ENCODE measurements at places on chromosomes 1 and 21.

DNA sequence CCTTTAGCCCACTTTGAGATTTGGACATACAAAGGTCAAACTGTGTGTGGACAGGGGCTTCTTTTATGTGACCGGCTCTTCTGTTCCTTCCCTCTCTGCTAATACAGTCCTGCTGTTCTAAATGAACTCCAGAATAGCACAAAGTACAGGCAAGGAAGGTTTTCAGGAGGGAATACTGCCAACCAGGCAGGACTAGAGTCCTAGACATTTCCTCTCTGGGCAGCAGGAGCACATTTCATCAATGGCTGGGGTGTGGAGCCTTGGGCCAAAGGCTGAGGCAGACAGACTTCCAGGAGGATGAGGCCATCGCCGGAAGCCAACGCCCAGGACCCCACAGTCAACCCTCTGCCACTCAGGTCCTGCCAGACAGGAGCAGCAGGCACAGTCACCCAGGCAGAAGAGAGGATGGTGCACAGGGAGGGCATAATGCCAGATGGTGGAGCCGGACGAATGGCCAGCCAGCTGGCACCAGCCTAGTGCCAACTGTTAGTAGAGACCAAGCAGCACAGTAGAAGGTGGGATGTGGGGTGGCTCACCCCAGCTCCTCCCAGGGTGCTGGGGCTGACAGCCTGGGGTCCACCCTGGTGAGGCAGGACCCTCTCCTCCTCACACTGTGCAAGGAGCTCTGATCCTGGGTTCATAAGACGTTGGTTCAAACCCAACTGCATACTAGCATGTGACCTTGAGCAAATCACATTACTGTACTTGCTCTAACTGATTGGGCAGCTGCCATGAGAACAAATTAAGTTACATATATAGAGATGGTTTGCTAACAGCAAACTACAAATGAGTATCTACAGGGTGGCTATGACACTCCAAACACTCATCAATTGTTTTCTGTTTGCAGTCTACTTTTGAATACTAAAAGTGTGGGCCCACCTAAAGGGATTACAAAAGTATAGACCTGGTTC, 410.7 kb downstream of the SIPA1L2 start:
- no peak for DNase-seq

GRCh38 chr1:213704941-213705340, 282.8 kb upstream of the PROX1 start:
- no peak for DNase-seq

- no peak for DNase-seq
These were observed 10.9 kb downstream of the SEMA4A start for GRCh38 chr1:156164125-156164831.

DNA sequence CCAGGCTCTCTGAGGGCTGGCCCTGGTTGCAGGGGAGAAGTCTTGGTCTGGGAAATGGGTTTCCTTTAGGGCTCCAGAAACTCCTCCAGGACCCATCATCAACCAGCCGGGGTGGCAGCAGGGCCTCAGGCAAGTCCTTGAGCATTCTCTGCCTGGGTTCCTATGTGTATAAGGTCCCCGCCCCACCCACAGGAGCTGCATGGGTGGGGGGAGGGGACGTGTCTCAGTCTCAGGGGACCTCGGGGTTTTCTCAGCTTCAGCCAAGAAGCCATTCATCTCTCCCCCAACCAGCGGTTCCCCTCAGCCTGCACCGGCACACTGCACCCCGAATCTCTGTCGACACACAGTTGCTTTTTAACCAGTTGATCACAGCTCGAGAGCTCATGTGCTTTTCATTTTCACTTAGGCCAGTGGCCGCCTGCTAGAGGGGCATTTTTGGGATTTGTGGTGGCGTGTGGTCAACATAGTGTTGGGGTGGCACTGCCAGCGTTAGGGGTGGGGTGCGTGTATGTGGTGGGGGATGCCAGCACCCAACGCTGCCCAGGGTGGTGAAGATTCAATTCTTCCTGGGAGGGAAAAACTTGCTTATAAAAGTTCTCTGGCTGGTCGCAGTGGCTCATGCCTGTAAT, 6.5 kb downstream of the RUNX3 start:
- no peak for DNase-seq

- no peak for DNase-seq
These were observed 41.5 kb downstream of the GBP6 start for GRCh38 chr1:89405275-89405929.

GRCh38 chr1:112358798-112359408, 37.1 kb upstream of the CTTNBP2NL start:
- DNase-seq: peak; percentile 45

GRCh38 chr1:232269988-232270387, 359.9 kb downstream of the SIPA1L2 start:
- DNase-seq: no peak

DNA sequence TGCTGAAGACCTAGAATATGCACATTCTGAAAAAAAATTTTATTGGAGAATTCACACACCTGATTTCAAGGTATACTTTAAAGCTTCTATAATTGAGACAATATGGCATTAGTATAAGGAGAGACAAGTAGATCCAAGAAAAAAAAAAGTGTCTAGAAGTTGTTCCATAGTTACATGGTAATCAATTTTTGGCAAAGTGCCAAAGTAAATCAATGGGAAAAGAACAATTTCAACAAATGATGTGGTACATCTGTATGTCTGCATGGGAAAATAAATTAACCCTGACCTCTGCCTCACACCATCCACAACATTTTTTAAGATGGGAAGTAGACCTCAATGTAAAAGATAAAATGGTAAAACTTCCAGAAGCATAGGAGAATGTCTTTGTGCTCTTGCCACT, 21.3 kb upstream of the BACH1 start:
- DNase-seq: no peak

DNA sequence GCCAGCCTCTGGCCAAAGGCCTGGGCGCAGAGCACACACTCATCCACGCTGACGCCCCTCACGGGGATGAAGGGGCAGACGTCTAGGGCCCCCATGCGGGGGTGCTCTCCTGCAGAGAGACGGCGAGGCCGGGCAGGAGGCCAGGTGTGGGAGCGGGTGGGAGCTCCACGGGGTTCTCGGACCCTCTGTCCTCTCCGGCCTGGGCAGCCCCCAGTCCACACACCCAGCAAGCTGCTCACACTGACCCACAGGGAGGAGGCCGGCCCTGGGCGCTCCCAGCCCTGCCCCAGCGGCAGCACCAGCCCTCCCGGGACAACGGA, 2.5 kb downstream of the FTCD start:
- DNase-seq: no peak

GRCh38 chr1:244272471-244273261, 179.0 kb downstream of the ADSS2 start:
- peak; percentile 92 for DNase-seq

DNA sequence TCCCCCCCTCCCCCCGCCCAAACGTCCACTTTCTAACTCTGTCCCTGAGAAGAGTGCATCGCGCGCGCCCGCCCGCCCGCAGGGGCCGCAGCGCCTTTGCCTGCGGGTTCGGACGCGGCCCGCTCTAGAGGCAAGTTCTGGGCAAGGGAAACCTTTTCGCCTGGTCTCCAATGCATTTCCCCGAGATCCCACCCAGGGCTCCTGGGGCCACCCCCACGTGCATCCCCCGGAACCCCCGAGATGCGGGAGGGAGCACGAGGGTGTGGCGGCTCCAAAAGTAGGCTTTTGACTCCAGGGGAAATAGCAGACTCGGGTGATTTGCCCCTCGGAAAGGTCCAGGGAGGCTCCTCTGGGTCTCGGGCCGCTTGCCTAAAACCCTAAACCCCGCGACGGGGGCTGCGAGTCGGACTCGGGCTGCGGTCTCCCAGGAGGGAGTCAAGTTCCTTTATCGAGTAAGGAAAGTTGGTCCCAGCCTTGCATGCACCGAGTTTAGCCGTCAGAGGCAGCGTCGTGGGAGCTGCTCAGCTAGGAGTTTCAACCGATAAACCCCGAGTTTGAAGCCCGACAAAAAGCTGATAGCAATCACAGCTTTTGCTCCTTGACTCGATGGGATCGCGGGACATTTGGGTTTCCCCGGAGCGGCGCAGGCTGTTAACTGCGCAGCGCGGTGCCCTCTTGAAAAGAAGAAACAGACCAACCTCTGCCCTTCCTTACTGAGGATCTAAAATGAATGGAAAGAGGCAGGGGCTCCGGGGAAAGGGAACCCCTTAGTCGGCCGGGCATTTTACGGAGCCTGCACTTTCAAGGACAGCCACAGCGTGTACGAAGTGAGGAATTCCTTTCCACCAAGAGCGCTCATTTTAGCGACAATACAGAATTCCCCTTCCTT, 158.1 kb downstream of the RUNX1 start:
- DNase-seq: peak; percentile 48

Data from IMR-90 (cell line).